Skin of body (tissue), 3 donors: ENCODE measurements at places on chromosomes 7 and 10. TPM values are rescaled to one million over a fixed set of nuclear protein-coding genes. Genes with fewer than 3 reads are reported as not detected.

ASB10 gene
- total RNA-seq, result 0.69 TPM

KCNIP2 gene
- 5.7 TPM for total RNA-seq

MACC1 gene
- total RNA-seq, result 7.1 TPM

PKD2L1 gene
- total RNA-seq, result not detected

FAM237B gene
- total RNA-seq, result not detected

CPXM2 gene
- 4.9 TPM for total RNA-seq

HMX2 gene
- total RNA-seq, result not detected

UTF1 gene
- total RNA-seq, result not detected

ANXA8 gene
- 4.6 TPM for total RNA-seq

CYP2E1 gene
- 0.69 TPM for total RNA-seq

SORBS1 gene
- total RNA-seq, result 33.7 TPM

TFPI2 gene
- total RNA-seq, result 0.89 TPM

LIPF gene
- 0.10 TPM for total RNA-seq

ABCB4 gene
- 6.3 TPM for total RNA-seq

FAM200A gene
- total RNA-seq, result 6.8 TPM

PTER gene
- 8.1 TPM for total RNA-seq

OAT gene
- total RNA-seq, result 132 TPM

C7orf33 gene
- total RNA-seq, result not detected

STEAP2 gene
- total RNA-seq, result 14.6 TPM

NKX2-3 gene
- total RNA-seq, result not detected

PPP1R3A gene
- 14.4 TPM for total RNA-seq

FAM20C gene
- 11.8 TPM for total RNA-seq

DLX6 gene
- total RNA-seq, result 0.20 TPM

SPDYE16 gene
- 0.10 TPM for total RNA-seq

INA gene
- 0.99 TPM for total RNA-seq

PPIF gene
- 29.7 TPM for total RNA-seq

PRSS37 gene
- total RNA-seq, result not detected

CALD1 gene
- 196 TPM for total RNA-seq

SERPINE1 gene
- total RNA-seq, result 18.1 TPM

STK31 gene
- 0.20 TPM for total RNA-seq

HOXA10 gene
- 2.8 TPM for total RNA-seq

OPALIN gene
- not detected for total RNA-seq

CDHR3 gene
- total RNA-seq, result 7.9 TPM

DPYSL4 gene
- total RNA-seq, result 0.99 TPM
